ENCODE measurements at places on chromosomes 13 and 19.
A peak's percentile ranks its signal among the peaks of the same experiment; 100 is the strongest.

- DNase-seq = no peak
Observed at GRCh38 chr13:44431150-44431549, 57.5 kb downstream of the SERP2 start.

DNA sequence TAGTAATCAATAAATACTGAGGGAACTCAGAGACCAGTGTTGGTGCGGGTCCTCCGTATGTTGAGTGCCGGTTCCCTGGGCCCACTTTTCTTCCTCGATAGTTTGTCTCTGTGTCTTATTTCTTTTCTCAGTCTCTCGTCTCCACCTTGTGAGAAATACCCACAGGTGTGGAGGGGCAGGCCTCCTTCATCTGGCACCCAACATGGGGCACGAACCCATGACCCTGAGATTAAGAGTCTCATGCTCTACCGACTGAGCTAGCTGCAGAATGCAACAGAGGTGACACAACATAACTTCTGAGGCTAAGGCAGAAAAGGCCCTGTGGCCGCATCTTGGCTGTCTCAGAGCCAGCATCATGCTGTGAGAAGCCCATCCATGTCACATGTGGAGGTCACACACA lies 5.3 kb upstream of the ZNF613 start:
- no peak for DNase-seq

DNA sequence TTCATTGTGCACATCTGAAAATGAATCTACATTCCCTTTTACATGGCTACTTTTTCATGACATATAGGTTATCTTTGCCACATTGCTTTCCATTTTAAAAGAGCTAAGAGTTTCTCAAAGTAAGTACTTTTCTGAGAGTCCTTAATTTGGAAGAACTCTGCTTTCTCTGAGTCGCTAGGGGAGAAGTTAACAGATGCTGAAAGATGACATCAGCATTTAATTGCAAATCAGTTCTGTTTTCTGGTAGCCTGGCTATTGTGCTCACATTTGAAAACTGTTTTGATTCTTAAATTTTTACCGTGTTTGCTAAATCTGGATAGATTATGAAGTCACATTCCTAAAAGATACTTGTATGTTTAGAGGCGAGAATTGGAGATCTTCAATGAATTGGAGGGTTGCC lies 107.7 kb upstream of the C1QTNF9B start:
- no peak for DNase-seq

DNA sequence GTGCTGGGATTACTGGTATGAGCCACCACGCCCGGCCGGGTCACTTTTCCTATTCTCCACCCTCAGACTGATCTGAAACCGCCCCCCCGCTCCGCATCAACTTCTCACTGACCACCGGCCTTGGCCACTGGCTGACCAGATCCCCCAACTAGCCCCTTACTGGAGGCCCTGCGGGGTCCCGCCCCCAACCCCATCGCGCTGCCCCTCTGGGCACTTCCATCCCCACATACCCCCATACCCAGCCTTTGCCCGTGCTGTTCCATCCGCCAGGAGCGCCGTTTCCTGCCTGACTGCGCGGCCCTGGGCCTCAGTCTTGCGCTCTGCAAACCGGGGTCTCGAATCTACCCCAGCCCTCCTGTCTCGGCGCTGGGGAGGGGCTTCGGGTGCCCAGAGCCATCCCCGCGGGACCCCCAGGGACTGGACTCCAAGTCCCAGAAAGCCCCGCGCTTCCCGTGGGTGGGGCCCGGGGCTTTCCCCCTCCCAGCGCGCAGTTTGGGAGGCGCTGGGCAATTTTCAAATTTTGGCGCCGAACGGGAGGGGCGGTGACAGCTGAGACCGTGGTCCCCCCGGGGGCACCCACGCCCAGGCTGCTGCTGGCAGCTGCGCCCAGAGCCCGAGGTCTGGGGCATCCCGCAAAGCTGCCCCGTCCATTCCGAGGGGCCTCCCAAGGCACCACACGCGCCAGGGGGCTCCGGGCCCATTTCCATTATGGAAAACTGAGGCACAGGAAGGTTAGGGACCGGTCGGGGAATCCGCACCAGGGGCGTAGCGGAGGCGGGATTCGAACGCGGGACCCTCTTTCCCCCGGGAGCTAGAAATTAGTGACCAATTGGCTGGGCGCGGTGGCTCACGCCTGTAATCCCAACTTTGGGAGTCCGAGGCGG lies 5.2 kb upstream of the LMNB2 start:
- DNase-seq = peak; percentile 94

- no peak for DNase-seq
Observed at GRCh38 chr19:16554776-16555175, 12.5 kb upstream of the CHERP start.

DNA sequence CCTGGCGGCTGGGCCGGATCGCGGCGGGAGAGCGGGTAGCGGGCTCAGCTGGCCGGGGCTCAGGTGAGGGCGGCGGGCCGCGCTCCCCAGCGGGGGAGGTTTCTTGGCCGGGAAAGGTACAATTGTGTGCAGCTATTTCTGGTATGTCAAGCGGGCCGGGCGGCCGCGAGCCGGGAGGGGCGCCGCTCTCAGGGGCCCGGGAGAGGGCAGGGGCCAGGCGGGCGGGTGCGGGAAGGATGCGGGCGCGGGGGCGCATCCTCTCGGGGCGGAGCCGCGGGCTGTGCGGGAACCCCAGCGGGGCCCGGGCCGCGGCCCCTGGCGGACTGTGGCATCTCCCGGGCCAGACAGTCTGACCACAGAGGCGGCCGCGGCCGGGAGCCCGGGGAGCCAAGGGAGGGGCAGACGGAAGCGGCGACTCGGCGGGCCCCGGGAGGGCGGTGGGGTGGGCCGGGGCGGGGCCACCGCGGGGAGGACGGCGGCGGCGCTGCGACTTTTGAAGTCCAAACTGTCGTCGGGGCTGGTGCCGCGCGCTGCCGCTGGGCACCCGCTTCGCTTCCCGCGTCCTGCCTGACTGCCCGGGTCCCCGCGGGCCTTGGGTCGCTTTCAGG lies at the start of gene LMO7:
LMO7 (plus strand) TSS at position 503 of the 608 bp plus-strand sequence. CDS start 328 bp downstream, outside the sequence.
- peak; percentile 65 for DNase-seq

GRCh38 chr13:69243366-69243765 lies 864.3 kb upstream of the ATXN8OS start:
- no peak for DNase-seq

- no peak for DNase-seq
Observed at GRCh38 chr13:50892210-50892944, 17.2 kb upstream of the RNASEH2B start.

DNA sequence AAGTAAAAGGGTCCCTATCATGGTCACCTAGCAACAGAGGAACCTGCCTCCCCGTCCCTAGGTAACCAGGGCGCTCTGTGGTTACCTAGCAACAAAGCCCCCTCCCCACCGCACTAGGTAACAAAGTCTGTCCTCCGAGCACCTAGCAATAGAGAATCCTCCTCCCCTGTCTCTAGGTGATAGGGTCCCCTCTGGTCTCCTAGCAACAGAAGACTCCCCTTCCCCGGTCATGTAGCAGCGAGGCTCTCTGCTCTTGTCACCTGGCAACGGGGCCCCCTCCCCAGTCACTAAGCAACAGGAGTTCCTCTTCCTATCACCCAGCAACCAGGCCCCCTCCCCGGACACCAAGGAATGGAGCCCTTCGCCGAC lies 307 bp downstream of the JOSD2 start:
- peak; percentile 50 for DNase-seq

DNA sequence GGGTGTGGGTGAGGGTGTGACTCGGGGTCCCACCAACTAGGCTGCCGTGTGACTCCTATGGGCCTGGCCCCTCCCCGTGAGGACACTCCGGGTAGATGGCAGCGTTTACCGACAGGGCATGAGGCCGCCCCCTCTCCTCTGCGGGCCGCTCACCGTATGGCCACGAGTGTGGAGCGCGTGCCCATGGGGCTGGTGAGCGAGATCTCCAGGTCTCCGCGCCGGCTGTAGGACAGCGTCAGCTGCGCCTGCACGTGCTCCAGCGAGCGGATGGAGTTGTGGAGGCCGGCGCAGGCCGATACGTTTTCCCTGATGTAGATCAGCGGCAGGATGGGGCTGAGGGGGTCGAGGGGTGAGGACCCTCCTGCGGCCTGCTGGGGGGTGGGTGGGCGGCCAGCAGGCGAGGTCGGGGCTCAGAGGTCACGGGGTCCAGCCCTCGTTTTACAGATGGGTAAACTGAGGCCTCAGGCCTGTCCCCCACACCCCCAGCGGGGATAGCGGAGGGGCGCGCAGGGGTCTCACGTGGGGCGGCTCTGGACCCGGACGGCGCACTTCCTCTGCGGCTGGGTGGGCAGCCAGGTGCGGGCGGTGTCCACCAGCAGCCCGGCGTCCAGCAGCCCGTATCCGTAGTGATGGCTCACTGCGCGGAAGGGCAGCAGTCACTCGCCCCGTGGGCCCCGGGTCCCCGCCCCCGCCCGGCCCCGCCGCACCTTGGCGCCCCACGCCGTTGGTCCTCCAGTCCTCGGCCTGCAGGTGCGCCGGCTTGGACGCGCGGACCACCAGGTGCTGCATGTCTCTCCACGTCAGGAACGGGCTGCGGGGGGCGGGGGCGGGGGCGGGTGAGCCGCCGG lies 4.3 kb upstream of the C19orf25 start:
- DNase-seq = no peak

- no peak for DNase-seq
Observed at GRCh38 chr19:277581-278165, 13.5 kb downstream of the PLPP2 start.

Data from H54 (cell line).